ENCODE measurements at places on chromosomes 2 and 18.

GRCh38 chr2:236647621-236648020 is 78.0 kb downstream of the ACKR3 start:
- no peak for DNase-seq

- DNase-seq = no peak
Observed at GRCh38 chr2:8198766-8199382, 483.0 kb upstream of the ID2 start.

DNA sequence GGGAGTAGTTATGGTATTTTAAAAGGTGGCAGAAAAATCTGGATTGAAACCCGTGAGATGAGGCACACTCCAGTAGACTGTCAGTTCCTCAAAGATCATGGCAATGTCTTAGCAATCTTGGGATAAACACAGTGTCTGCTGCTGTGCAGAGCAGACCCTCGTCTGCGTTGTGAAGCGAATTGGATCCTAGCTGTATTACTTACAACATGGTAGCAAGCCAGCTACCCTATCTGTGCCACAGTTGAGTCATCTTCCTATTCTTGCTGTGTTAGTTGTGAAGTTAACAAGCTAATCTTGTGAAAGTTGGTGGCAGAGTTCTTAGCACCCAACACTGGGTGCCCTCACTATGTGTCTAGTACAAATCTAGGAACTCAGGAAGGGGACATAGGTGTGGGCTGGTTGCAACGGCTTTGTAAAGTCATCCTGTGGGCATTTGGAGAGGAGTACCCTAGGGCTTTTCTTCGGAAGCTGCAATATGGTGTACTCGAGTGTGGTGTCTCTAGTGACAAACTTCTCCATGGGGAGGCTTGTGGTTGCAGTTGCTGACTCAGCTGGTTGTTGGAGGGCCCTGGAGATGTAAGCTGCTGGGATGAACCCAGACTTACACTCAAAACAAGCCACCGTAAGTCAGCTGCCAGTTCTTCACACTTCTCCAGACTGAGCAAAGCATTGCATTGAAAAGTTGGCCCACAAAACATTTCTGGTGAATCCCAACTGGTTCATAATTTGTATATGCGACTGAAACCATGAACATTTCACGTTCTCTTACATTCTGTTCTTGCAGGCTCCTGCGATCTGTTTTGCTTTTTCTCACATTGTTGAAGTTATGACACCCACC is 61.5 kb downstream of the ADCYAP1 start:
- no peak for DNase-seq

DNA sequence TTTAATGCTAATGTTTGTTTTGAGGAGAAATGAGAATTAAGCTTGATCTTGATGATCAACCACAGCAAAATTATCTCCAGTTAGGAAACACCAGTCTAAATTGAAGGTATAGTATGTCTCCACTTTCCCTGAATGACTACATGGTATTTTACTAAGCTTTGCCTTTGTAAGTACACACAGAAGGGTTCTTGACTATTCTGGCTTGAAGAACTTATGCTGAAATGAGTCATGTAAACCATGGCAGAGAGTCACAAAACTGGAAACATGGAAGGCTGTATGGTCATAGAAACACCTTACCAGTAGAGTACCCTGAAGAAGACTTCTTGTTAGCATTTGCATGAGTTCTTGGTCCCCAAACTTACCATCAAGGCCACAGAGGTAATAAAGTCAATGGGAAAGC is 250.5 kb downstream of the SLC8A1 start:
- no peak for DNase-seq

DNA sequence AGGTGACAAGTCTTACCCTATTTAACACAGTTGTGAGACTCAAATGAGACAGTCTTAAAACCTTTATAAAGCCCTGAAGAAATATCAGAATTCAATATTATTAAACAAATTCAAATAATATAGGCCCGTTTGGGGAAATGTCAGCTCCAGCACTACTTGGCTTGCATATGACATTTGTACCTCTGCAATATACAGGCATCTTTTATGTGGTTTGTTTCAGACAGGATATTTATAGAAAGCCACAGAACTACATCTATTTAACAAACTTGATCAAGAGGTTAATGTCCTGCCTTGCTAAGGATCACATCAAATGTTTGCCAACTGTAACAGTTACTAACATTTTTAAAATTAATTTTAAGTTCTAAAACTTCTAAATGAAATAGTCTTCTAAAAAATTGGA is 3.2 kb upstream of the MREG start:
- no peak for DNase-seq

DNA sequence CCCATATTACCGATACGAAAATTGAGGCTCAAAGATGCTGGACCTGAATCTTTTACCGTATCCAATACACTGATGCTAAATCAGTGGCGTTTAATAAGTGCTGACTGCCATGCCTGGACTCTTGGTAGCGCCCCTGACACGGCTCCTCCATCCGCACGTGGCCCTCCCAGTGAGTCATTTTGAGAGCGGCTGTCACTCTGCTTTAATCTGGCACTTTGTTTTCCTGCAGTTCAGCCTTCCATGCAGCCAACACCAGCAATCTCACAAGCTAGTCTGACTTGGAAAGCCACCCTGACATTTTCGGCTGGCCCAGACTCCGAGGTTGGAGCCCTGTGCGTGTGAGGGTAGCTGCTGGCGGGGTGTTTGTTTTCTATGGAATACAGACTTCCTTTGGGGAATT is 155.1 kb upstream of the LMAN1 start:
- no peak for DNase-seq

- no peak for DNase-seq
Observed at GRCh38 chr2:41720331-41721251, 327.2 kb upstream of the PKDCC start.
